Stimulated activated CD4-positive, alpha-beta T cell treated with anti-CD3 and anti-CD28 coated beads, Interleukin-1b, Interleukin-23, amount 100 ng/mL, for 4 hours (primary cell): ENCODE measurements at places on chromosomes 4 and X.

- no peak for DNase-seq
Measured at GRCh38 chrX:63488546-63489373, 137.6 kb upstream of the SPIN4 start.

DNA sequence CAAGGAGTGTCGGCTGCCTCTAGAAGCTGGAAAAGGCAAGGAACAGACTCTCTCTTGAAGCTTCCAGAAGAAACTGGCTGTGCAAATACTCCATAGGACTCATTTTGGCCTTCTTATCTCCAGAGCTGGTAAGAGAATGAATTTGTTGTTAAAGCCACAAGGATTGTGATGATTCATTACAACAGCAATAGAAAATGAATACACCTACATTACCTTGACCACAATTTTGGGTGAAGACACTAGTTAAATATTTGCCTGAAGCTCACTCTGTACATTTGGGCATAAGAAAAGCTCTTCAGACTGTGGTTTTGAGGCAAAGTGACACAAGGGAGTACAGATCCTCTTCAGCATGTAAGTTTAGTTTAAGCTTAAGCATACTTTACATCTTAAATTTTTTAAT lies 134.5 kb upstream of the TLL1 start:
- DNase-seq, result no peak

DNA sequence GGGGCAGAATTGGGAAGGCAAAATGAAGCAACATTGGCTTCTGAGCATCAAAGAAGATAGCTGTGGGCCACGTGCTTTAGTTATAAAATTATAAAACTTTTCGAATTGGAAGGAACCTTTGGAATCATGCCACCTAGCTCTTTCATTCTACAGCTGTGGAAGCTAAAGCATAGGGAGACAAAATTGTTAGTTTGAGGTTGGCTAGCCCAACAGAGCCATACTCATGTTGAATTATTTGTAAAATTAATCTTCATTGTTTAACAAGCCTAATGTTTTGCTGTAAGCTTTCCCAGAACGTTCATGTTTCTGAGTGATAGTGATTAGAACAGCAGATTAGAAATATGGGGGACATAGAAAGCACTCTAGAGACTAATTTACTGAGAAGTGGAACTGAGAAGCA lies 35.9 kb downstream of the HHIP start:
- no peak for DNase-seq

DNA sequence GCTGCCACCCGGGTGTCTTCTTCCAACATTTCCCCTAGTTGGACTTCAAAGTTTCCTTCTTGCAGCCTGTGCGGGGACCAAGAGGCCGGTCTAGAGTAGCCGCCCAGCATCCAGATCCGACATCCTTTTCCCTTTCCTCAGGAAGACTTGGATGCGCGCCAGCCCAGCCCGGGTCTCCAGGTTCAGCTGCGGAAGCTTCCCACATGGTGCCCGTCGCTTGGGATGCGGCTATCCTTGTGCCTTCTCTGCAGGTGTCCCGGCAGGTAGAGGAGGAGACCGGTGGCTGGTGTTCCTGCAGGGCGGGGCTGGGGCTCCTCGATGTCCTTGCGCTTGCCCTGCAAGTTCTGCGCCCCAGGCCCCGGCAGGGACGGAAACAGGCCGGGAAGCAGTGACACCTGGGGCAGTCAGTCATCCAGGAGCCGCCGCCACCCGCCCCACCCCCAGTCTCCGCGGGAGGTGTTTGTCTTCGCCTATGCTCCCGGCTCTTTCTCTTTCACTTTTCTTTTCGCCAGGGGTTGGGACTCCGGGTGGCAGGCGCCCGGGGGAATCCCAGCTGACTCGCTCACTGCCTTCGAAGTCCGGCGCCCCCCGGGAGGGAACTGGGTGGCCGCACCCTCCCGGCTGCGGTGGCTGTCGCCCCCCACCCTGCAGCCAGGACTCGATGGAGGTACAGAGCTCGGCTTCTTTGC lies at the start of gene IL15:
TSS of gene IL15 (plus strand) at position 502 of the 689 bp plus-strand sequence. CDS start 82,882 bp downstream, outside the sequence.
- peak; percentile 65 for DNase-seq

DNA sequence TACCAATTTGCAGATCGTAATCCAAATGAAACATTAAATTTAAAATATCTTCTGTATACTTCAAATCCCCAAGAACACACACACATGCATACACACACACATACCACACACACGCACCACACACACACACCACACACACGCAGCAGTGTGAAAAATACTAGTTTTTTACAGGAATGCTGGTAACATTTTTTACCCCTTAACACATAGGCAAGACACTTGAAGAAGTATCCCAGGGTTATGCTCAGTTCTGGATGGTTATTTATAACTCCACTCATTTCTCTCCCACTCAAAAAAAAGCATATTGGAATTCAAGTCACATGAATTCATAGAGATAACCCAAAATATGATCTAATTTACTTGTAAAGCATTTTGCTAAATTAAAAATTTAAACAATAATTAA lies 325.5 kb upstream of the SLC7A11 start:
- no peak for DNase-seq

DNA sequence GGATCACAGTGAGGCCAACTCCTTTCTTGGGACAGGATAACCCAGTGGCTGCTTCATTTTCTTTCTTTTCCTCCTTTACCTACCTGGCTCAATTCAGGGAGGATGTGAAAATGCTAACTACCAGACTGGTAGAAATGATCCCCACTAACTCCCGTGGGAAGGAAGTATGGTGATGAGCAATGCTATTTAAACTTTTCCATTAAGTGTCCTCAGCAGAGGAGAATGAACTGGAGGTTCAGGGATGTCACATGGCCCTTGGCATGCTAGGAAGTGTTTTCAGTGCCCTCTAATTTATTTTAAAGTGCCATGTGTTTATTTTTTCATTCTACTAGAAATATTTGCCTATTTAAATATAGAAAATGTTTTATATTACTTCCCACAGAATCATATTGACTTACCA lies 363.9 kb downstream of the PPP3CA start:
- DNase-seq, result no peak

DNA sequence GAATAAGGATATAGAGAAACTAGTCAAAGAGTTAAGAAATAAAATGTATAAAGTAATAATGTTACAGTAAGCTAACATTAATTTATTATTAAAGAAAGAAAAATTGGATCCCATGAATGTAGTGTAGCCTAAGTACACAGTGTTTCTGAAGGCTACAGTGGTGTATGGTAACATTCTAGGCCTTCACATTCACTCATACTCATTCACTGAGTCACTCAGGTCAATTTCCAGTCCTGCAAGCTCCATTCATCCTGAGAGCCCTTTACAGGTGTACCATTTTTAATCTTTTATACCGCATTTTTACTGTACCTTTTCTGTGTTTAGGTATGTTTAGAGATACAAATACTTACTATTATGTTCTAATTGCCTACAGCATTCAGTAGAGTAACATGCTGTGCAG lies 120.6 kb upstream of the AGA start:
- no peak for DNase-seq

GRCh38 chrX:136310411-136310810 lies 9.6 kb downstream of the ADGRG4 start:
- no peak for DNase-seq

GRCh38 chrX:69102612-69103194 lies 62.5 kb downstream of the PJA1 start:
- no peak for DNase-seq

DNA sequence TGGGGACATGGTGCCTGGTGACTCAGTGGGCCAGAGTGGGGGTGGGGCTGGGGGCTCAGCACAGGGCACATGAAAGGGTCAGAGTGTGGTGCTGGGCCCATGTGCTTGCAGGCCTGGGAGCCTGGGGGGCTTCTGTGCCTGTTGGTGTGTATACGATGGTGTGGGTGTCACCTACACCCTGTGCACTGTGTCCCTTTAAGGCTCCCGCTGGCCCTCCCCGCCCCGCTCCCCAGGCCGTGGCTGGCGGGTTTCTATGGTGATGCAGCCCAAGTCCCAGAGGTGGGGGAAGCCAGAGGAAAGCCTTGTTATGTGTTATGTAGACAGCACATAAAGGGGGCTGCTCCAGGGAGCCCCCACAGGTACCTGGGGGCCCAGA lies 5.5 kb downstream of the L1CAM start:
- DNase-seq, result no peak

GRCh38 chr4:182093431-182093831 lies 149.8 kb upstream of the TENM3 start:
- DNase-seq, result no peak

- DNase-seq, result no peak
Measured at GRCh38 chr4:77950203-77950602, 87.6 kb downstream of the MRPL1 start.

DNA sequence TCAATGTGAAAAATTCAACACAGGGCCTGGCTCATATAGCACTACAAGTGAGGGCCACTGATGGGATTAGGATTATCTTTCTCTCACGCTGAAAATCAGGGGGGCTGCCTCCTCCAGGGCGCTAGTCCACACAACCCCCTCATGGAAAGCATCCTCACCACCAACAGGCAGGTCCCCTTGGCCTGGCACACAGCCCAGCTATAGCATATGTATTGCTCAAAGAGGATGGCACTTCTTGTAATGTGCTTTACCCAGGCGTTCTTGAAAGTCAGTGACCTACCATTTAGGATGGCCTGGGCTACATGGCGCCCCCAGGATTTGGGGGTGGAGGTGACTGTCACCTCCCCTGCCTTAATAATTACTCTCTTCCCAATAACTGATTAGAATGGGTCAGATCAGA lies 71.0 kb upstream of the LSM6 start:
- no peak for DNase-seq
